NCI-H510A (cell line): ENCODE measurements at places on chromosomes 4 and X.

- no peak for DNase-seq
Measured at GRCh38 chr4:40206426-40206825, 9.6 kb downstream of the RHOH start.

DNA sequence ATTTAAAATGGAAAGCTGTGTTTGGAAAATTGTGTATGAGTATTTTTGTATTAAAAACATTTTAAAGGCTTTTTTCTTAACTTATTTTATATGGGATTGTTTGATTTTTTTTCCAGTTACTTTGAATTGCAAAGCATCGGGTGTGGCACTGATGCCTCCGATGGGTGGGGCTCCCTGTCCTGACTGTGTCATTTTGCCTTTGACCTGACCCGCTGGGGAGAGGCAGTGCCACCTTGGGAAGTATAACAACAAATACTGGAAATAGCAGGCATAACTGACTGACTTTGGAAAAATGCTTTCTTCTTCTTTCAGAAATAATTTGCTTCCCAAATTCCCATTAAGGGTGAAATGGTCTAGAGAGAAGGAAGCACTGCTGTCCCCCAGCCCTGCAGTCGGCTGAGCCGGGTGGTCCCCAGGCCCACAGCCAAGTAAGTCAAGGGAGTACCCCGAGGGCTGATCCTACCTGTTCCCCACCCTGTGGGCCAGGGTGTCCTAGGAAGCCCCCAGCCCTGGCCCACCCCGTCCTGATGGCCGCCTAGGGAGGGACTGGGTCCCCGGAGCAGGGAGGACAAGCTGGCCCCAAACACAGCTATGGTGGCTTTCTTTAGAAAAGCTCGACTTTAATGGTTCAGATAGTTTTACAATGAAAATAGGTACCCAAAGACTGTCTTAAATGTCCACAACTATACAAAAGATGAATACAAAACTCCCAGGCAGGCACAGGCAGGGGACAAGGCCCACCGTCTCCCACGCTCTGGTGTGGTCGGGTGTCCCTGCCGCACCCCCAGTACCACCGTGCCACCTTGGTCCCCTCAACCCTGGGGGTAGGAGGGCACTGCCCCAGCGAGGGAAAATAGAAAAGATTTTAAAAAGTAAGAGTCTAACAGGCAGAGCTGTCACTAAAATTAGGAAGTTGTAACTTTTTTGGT lies 26.4 kb downstream of the NELFA start:
- no peak for DNase-seq

- peak; percentile 23 for DNase-seq
Measured at GRCh38 chr4:2583517-2583916, 47.1 kb downstream of the FAM193A start.

- DNase-seq = no peak
Measured at GRCh38 chr4:31275906-31276305, 555.7 kb downstream of the PCDH7 start.

- no peak for DNase-seq
Measured at GRCh38 chr4:106694232-106694631, 325.7 kb upstream of the GIMD1 start.

DNA sequence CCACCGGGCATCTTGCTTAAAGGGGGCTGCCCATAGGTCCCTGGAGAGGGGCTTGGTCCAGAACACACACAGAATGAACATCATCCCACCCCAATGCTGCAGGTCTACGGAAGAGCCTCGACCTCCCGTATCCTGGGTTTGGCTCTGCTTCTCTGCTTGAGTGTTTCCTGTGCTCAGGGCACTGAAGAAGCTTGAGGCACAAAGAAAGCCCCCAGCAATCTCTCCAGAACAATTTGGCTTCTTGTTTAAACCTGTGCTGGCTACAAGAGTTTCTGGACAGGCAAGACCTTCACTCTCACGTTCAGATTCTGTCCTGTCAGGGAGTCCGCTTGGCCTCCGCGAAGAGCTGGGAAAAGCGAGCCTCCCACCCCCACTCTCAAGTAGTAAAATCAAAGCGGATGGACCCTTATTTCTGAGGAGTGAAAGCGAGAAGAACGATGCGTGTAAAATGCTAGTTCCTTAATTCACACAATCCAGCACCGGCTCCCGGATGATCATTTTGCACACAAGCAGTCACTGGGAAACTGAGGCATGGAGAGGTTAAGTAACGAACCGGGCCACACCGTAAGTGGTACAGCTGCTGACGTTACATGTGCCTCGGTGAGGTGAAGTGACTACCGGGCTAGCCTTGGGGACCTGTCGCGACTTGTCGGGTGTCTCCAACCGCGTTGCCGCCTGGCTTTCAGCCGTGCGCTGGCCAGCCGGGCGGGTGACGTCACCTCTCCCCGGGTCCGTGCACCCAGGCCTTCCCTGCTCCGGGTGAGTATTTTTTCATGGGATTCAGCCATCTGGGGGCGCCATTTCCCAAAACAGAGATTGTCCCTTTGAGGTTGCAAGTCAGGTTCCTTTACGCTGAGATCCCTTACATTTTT lies 3.1 kb upstream of the SFRP2 start:
- no peak for DNase-seq

DNA sequence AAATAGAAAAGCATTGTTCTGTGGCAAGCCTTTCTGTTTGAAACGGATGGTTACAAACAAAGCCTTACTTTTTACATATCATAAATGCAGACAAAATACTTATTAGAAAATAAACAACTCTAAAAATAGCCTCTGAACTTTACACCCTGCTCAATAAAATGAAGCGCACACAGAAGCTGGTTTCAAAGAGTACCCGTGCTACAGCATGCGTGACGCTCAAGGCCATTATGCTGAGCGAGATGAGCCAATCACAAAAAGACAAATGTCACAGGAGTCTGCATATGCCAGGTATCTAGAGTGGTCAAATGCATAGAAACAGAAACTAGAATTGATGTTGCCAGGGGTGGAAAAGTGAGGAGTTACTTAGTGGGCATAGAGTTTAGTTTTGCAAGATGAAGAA lies 326.5 kb upstream of the GATB start:
- no peak for DNase-seq

GRCh38 chr4:83115656-83116285 lies 1.2 kb upstream of the PLAC8 start:
- DNase-seq = no peak

DNA sequence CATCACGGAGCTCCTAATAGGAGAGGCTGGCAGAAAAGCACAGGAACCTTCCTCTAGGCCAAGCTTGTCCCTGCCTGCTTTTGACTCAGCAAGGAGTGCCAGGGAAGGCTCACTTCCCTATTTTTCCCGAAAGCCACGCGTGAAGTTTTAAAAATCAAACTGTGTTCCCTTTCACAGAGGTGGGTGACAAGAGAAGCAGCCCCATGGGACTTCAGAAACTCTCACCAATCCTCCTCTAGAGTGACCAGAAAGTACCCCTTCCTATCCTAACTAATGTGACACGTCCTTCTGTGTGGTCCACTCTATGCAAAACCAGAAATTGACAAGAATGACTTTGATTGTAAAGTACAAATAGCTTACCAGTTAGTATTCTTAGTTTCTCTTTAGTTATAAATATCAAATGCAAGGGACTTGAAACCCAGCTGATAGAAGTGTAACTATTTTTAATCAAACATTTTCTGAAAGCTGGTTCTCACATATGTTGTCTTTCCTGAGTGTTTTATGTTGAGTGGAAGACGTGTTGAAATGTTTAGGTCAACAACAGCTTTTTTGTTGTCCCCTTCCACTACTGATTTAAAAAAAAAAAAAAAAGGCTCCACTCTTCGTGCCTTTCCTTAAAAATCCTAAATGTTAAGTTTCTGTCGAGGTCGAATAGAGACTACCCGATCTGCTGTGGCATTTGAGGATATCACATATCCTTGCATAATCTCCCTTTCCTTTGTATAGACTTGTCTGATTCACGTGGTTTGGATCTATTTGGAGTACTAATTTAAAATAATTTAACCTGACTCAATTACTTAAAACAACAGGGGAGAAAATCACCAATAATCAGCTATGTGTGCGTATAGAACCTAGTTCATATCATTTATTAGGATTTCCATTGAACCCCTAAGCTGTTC lies 42.1 kb downstream of the NFKB1 start:
- no peak for DNase-seq

DNA sequence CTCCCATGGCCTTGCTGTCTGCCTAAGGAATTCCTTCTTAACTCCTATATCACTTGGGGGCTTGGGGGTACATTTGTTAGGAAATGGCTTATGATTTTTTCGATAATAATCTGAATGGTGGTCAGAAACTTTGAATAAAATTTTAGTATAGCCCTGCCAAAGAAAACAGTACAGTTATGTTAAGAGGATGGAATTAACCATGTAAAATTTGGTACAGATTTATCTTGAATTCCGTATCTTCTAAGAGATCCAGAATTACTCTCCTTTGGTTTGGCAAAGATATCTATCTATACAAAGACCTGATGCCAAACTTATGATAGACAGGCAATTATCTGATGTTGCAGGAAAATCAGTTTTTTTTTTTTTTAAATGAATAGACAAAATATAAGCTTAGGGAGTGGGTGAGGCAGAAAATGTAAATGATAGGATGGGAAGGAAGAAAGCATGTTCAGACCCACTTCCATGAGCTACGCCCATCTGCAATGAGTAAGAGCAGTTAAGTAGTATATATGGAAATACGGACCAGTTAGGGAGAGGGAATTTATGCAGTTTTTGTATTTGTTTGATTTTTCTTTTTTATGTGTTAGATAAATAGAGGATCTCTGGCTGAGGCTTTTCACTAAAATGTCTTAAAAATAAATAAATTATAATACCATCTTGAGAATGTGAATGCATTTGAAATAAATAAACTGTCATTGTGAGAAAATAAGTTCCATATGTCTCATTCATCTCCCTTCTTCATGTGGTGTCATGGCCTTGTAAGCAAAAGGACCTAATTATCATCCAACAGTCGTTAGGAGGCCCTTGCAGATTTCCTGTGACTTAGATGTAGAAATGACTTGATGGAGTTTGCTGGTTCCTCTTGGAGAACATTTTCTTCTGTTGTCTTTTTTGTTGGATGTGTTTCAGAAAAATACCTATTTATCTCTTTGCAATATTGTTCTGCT lies 389.6 kb downstream of the ARHGAP24 start:
- no peak for DNase-seq

DNA sequence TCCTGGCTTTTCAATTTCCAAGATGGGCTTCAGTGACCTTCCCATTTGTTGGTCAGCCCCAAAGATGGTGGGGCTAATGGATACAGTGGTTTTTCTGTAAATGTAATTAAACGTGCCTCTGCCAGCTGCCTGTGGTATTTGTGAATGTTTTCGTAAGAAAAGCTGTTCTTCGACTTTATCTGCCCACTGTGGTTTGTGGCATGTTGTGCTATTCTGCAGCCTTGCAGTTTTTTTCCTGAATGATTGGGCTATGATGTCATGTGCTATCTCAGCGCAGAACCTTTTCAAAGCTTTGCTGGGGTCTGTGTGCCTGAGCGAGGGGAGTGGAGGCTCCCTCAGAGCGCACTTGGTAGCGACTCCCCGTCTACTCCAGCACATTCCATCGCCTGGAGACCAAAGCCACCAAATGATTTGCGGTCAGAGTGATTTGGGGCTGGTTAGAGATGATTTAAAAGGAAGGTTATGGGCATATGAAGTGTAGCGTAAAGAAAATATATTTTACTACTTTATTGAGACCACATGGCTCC lies 137.5 kb downstream of the PALLD start:
- DNase-seq = no peak

GRCh38 chr4:177441061-177441802 lies 1.0 kb downstream of the AGA start:
- no peak for DNase-seq

DNA sequence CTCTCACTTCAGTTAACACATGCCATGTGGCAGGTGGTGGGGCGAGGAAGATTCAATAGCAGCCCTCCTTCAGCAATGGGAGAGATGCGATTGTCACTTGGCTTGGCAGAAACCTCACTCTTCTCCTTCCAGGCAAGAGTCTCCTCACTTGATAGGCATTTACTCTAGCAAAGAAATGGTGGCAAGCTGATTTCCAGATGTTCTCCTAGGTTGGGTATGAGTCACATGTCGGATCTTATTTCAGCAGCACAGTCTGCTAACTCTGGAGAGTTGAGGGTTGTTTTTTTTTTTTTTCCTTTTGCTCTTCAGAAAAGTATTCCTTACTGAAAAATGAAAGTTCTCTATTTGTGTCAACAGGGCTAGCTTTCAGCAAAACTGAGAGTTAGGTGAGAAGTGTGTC lies 119.5 kb upstream of the CHRDL1 start:
- no peak for DNase-seq

GRCh38 chrX:125620715-125621587 lies 301.3 kb downstream of the TEX13C start:
- no peak for DNase-seq

DNA sequence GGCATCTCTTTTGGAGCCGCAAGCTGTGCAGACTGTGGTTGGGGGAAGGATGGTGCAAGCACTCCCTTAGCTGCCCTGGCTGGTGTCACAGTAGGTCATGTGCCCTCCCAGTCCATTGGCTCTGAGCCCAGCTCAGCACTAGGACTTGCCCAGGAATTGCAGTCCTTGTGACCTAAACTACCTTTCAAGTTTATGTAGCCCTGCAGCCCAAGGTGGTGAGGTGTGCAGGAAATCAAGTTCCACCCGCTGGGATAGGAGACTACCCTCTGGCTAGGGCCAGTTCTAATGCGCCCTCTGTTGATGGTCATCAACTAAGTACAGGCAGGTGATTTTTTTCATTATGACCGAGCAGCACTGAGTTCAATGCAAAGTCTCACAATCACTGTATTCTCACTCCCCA lies 335.2 kb downstream of the UBE2NL start:
- DNase-seq = no peak

GRCh38 chr4:157221426-157221894 lies 932 bp downstream of the GRIA2 start:
- no peak for DNase-seq

- no peak for DNase-seq
Measured at GRCh38 chrX:150408561-150408960, 45.4 kb downstream of the MAMLD1 start.

- peak; percentile 52 for DNase-seq
Measured at GRCh38 chr4:54566608-54567007, 91.1 kb upstream of the KIT start.

GRCh38 chr4:52989865-52990264 lies 127.7 kb downstream of the RASL11B start:
- DNase-seq = no peak

- no peak for DNase-seq
Measured at GRCh38 chr4:140738139-140738538, 18.0 kb downstream of the TBC1D9 start.

GRCh38 chr4:185183622-185184281 lies 20.0 kb downstream of the CFAP97 start:
- DNase-seq = peak; percentile 65

DNA sequence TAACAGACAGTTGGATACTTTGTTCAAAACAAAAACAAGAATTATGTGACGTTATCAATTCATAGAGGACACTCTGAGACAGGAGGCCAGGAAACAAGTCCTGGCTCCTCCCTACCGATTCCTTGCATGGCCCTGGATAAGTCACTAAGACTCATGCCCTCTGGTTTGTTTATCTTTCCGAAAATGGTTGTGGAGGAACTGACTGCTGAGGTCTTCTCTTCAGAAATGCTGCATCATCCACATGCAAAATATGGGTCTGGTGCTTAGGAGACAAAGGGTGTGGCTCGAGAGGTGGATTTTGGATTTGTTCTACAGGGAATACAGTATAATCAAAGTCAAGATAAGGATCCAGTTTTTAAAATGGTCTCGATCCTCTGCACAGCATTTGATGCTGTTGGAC lies 130.9 kb downstream of the RELL1 start:
- DNase-seq = no peak
